ENCODE measurements at places on chromosomes 4 and X. TPM values are rescaled to one million over a fixed set of nuclear protein-coding genes. Genes with fewer than 3 reads are reported as not detected.

GRCh38 chr4:183264614-183265013 lies 55.5 kb downstream of the CLDN22 start:
- no peak for DNase-seq

GRCh38 chr4:37946503-37947179 lies 13.6 kb upstream of the PTTG2 start:
- no peak for DNase-seq

CXCL6 gene
- not detected for total RNA-seq

TLR1 gene
- 8.1 TPM for total RNA-seq

DCLK2 gene
- not detected for total RNA-seq

DNA sequence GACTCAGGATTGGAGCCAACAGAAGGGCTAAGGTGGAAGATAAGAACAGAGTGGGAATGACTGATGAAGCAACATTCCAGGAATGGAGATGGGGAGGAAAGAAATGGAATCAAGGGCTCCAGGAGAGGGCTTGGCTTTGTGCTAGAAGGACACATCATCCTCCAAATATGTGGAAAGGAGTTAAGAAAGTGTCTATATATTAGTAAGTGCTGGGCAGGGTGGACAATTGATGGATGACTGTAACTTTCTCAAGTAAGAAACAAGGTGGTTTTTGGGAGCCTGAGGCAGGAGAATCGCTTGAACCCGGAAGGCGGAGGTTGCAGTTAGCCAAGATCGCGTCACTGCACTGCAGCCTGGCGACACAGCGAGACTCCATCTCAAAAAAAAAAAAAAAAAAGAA lies 71.6 kb upstream of the NFKB1 start:
- DNase-seq: no peak

SSX3 gene
- not detected for total RNA-seq

NAP1L3 gene
- total RNA-seq: 0.66 TPM

GRCh38 chr4:930827-931193 lies 1.3 kb downstream of the GAK start:
- no peak for DNase-seq

DNA sequence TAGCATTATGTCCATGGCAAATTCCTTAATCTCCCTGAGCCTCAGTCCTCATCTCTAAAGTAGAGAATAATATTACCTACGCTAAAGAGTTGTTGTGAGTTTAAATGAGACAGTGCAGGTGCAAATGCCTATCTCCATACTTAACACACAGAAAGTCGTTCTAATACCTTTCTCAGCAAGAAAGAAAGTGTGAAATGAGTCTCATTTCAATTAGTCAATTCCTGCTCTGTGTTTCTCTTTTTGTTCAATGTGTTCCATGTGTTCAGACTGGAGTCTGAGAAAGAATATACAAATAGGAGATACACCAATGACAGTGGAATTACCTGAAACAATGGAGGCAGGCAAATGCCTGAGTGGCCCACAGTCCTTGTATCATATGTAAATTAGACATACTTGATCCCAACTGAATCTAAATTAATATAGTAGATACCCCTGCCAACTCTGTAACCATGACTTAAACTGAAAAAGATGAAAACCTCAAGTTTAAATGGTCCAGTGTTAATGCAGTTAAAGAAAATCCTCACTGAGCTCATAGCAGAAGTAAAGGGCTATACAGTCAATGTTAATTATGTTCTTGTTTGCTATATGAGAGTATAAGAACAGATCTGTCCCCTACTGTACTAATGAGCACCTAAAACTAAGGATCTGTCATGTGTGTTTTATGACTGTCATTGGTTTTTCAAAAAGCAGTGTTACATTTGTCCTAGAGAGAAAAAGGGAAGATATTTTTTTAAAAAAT lies 68.2 kb downstream of the GPC3 start:
- no peak for DNase-seq

GRCh38 chr4:86522349-86522748 lies 71.8 kb upstream of the PTPN13 start:
- DNase-seq: no peak

- no peak for DNase-seq
Observed at GRCh38 chrX:68705986-68706385, 58.5 kb downstream of the STARD8 start.

Data from activated CD8-positive, alpha-beta T cell treated with anti-CD3 and anti-CD28 coated beads, Interleukin-2, amount 10 ng/mL, durations not matched to agents 7 days and 5 days (primary cell).